SJSA1 (cell line): ENCODE measurements at places on chromosomes 16 and 17.
A peak's percentile ranks its signal among the peaks of the same experiment; 100 is the strongest.

- no peak for DNase-seq
These were observed 12.8 kb downstream of the CRYM start for GRCh38 chr16:21265104-21265837.

DNA sequence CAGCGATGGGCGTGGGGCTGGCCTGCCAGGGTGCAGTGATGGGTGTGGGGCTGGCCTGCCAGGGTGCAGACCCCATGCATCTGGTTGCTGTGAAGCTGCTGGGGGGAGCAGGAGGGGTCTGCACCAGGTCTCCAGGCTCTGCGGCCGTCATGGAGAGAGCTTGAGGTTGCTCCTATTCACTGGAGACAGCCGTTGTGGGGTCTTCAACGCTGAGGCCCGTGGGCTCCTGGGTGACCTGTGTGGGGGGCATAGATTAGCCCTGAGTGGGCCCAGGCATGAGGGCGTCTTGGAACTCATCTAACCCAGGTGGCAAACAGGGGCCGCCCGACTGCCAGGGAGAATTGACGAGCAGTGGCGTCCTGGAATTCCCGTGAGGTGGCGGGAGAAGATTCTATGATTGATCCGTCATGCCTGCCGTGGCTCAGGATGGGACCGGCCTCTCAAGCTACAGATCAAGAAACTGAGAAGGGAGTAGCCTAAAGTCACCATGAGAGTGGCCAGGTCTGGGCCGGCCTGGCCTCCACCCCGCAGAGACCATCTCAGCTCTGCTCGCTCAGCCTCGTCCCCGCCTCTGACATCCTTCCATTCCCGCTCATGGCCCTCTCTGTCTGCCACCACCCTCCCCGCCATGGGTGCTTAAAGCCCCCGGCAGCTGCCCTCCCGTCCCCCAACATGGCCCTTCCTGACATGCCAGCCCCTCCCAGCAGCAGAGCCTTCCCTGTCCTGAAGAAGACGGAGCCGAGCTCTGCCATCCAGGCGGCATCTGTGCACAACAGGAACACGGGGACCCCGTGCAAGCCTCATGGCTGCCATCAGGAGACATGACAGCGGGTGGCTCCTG, 50.7 kb upstream of the ACSF3 start:
- DNase-seq, result no peak

DNA sequence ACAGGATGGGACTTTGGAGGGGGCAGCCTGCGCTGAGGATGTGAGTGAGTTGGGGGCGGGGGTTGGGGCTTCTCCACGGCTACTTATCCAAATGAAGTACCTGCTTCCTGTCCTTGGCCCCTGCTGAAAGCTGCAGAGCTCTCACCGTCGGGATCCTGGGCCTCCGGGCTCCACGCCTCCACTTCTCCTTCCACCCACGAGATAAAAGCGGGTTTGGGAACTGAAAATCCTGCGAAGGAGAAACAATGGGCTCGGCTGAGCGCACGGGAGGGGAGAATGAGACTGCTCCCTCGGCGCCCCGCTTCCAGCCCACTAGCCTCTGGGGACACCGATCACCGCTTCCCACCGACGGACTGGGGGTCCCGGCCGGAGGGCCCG, 486 bp downstream of the ZNF785 start:
- DNase-seq, result no peak

GRCh38 chr16:20300312-20301097, 26.8 kb downstream of the GP2 start:
- peak; percentile 24 for DNase-seq

GRCh38 chr17:38558728-38559050, 47.1 kb downstream of the SRCIN1 start:
- DNase-seq, result no peak

DNA sequence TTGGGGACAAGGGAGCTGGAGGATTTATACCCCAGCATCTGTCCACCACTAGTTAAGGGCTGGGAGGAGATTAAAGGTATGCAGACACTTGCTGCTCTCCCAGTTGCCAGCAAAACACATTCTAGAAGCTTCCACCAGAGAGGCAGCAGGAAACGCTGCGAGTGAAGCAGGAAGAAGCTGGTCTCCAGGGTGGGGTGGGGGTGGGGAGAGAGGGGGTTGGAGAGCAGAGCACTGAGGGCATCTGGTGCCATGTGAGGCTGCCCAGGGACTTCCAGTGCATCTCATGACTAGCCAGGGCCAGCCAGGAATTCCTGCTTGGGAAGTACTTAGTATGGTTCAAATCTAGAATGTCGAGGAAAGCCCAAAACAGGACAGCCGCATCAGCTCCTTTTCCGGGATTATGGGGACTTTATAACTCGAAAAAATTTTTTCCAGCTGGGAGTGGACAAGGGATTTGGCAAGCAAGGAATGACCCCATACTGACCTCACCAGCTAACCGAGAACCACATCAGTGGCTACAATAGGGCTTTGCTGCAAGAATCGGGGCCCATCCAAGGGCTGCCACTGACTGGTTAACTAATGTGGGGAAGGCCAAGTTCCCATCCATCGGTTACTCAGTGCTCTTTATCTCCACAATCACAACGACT, 26.2 kb upstream of the AXIN2 start:
- no peak for DNase-seq

DNA sequence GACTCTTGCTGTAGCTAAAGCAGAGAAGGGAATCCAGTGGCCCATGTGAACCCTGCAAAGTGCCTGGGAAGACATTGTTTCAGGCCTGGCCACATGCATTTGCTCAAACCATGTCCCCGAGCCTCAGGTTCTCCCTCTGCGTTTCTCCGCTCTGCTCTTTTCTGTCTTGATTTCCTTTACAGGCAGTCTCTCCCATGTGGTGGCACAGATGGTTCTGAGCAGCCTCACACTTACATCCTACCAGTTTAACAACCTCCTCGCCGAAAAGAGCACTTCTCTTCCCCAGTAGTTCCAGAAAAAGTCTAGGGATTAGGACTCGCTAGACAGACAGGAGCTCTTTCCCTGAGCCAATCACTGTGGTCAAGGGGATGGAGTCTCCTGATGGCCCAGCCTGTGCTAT, 28.3 kb upstream of the MYH10 start:
- DNase-seq, result no peak

GRCh38 chr16:81787659-81788058, 8.6 kb downstream of the PLCG2 start:
- DNase-seq, result no peak

DNA sequence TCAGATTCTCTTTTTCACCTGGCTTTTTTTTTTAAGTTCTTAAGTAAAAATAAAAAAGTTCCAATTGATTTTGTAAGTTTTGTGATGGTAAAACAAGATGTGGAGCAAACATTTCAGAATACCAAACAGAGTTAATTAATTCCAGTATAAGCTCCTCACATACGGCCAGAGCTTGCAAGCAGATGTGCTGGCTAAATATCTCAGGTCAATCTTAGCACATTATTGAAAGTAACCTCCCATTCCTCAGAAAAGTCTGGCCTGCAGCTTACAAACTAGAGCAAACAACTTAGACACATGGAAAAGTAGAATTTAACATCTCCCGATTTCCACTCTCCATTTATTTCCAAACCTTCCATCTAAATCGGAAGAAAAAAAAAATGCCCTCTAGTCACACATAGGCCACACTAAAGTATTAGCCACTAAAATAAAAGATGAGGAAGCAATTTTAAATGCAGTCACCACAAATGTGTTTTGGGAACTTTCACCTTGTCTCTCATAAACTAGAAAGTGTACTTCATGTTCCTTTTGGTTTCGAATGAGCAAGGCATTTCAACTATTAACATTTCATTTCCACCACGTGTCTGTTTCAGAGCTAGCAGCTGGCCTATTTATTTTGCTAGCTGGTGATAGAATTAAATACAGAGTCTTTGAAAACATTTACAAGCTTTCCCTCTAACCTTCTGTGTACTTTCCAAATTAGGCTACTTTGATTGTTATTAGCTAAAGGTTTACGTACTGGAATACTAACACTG, 143.3 kb downstream of the STX8 start:
- peak; percentile 1 for DNase-seq

GRCh38 chr16:50584033-50584722, 36.0 kb downstream of the NKD1 start:
- DNase-seq, result no peak

DNA sequence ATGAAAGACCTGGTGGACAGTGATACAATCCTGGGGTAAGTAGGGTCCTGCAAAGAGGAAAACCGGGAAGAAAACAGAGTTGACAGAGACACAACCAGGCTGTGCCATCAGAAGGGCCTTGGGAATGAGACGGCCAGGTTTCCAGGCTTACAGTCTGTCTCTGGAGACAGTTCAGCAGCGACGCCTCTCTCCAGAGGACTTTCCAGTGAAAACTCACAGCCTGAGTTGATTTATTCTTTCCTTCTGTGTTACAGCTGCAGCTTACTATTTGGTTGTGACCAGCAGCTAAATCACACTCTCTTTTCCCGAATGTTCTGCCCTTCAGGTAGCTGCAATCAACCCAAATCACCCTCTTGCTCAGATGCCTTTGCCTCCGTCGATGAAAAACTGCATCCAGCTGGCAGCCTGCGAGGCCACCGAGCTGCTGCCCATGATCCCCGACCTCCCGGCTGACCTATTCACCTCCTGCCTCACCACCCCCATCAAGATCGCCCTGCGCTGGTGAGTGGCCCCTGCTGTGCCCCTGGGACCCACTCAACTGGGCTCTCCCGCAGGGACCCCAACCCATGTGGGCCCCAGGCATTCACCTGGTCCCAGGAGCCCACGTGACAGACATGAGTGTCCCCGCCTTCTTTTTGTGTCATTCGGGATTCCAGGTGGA, 209.2 kb downstream of the RPTOR start:
- DNase-seq, result no peak

DNA sequence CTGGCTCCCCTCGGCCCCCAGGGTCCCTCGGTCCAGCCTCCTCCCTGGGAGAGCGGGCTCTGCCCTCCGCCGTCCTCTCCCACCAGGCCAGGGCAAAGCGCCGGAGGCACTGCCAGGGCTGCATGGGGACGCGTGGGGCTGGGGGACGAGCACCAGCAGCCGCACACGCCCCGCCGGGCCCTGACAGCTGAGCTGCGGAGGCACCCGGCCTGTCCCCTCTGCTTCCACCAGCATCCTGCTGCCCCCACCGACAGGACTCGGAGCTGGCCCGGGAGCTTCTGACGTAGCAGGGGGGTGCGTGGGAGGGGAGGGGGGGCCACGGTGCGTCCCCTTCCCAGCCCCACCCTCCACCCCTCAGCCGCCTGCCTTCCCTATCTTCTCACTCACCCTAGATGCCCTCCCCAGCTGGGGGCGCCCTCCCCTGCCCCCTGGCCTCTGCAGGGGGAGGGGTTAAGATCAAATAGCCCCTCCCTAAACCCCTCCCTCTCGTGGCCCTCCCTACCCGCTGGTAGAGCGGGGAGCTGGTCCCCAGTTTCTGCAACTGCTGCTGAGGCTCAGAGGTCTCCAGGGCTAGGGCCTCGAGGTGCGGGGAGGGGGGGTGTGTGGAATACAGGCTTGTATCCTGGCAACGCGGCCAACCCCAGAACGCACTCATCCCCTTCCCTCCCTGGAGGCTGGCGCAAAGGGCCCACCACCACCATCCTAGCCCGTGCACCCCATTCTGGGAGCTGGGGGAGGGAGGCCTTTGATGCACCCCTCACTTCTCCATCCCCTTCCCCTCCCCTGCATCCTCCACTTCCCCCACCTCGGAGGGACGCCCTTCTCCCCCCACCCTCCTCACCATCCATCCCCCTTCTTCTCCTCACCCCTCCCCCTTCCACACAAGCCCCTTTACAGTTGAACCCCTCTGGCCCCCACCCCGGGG, 1.0 kb downstream of the SRCIN1 start:
- DNase-seq, result no peak

- DNase-seq, result peak; percentile 69
These were observed 5.0 kb downstream of the SOST start for GRCh38 chr17:43753493-43754129.

DNA sequence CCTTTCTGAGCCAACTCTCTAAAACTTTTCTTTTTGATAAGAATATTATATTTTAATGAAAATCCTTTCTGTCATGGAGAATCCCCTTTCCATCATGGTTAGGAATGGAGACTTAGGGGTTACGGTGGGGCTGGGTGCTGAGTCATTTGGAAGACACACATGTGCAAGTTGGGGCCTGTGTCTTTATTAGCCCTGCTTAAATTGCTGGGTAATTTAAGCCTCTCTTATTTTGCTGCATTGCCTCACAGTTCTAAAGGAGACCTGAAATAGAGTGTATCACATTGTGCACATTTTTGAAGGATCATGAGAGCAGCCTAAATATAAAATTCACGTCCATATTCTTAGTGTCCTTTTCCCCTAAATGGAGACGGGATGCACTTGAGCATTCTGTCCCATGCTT, 61.8 kb upstream of the RBFOX1 start:
- DNase-seq, result no peak

DNA sequence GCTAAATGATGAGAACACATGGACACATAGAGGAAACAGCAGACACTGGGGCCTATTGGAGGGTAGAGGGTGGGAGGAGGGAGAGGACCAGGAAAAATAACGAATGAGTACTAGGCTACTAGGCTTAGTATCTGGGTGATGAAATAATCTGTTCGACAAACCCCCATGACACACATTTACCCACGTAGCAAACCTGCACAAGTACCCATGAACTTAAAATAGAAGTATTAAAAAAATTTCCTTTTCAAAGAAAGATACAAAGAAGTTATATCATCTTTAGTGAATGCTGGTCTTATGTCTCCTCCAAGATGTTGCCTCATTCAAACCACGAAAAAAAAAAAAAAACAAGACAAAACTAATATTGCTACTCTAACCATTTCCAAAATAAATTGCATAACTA, 31.7 kb downstream of the MBTD1 start:
- no peak for DNase-seq

GRCh38 chr16:79257953-79258490, 342.5 kb downstream of the MAF start:
- no peak for DNase-seq

DNA sequence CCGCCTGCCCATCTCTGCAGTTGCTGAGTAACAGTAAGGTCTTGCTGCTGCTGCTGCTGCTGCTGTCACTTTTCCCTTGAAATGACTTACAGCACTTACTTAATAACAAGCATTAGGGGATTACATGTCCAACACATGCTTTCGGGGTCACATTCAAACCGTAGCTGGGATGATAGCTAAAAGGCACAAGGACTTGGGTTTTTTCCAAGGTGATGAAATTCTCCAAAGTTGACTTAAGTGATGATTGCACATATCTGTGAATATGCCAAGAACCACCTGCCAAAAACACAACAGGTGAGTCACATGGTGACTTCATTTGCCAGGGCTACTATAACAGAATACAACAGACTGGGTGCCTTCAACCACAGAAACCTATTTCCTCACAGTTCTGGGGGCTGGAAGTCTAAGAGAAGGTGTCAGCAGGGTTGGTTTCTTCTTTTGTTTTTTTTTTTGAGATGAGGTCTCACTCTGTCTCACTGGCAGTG, 121.9 kb upstream of the TNRC6C start:
- DNase-seq, result no peak

- DNase-seq, result no peak
These were observed 26.9 kb downstream of the HSD17B2 start for GRCh38 chr16:82061861-82062525.

DNA sequence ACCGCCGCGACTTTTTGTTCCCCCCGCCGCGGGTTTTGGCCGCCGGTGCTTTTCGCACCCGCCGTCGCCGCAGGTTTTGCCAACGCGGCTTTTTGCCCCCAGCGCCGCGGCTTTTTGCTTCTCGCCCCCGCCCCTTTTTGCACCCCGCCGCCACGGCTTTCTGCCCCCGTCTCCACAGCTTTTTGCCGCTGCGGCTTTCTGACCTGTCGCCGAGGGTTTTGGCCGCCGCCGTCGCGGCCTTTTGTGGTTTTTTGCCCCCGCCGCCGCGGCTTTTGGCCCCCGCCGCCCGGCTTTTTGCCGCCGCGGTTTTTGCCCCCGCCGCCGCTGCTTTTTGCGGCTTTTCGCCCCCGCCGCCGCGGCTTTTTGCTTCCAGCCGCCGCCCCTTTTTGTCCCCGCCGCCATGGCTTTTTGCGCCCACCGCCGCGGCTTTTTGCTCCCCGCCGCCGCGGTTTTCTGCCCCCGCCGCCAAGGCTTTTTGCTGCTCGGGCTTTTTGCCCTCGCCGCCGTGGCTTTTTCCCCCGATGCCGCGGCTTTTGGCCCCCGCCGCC, 151.1 kb downstream of the KCNJ18 start:
- no peak for DNase-seq
